Cardiac muscle cell (in vitro differentiated cells and primary cell): ENCODE measurements at places on chromosomes 16 and 17.

- no peak for DNase-seq
Measured at GRCh38 chr16:77330332-77331042, 104.3 kb downstream of the ADAMTS18 start.

- DNase-seq = peak; percentile 16
Measured at GRCh38 chr17:20852239-20852989, 190.4 kb downstream of the USP22 start.

- peak; percentile 73 for DNase-seq
Measured at GRCh38 chr17:68248199-68248825, 469 bp downstream of the AMZ2 start.

- no peak for DNase-seq
Measured at GRCh38 chr16:76650582-76650981, 373.4 kb downstream of the CNTNAP4 start.

DNA sequence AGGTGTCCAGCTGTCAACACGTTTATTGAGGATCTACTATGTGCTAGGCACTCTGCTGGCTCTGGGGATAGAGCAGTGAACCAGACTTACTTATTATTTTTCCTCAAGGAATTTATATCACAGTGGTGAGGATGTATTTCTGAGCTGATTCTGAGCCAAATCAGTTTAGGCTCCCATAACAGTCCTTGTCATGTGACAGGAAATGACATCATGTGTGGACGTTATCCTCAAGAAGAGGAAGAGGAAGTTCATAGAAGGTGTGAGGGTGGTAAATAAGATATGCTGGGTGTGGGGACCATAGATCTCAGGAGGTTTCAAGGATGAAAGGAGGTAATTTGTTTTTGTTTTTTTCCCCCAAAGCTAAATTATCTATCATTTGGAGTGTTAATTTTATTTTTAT, 873.5 kb upstream of the EEF2KMT start:
- no peak for DNase-seq

GRCh38 chr17:59893676-59894100, 767 bp downstream of the RPS6KB1 start:
- DNase-seq = peak; percentile 13

DNA sequence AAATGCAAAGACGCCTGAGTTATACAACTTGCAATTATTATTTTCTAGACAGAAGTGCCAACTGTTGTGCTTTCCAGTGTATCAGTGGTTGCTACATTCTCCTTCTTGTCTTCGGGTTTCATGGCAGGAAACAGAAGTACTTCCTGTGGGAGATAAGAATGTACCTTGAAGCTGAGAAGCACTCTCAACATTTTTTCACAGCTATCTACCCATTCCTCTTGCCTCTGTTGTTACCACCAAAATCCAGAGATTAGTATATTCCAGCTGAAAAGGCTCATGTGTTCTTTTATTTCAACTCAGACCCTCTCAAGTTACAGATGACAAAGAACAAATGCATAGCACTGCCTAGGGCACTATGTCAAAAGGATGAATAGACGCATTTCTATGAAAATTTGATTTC, 4.8 kb upstream of the ADAT1 start:
- DNase-seq = no peak

GRCh38 chr17:76075364-76076145, 974 bp downstream of the GALR2 start:
- peak; percentile 69 for DNase-seq

DNA sequence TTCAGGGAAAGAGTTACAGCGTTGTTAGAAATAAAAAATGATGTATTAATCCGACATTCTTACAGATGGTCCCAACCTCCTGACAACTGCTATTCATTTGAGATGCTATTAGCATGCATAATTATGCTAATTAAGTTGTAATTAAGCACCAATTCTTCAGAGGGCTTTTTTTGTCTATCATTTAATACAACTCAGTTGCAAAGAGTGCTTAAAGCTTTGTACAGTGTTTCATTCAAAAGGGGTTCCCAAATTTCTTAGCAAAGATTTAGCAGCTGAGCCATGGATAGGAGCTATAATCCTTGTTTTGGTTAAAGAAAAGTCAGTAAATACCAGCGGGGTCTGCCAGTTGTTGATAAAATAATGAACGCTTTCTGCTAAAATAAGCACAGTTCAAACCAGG, 150.7 kb upstream of the DYNLRB2 start:
- DNase-seq = no peak

GRCh38 chr17:20122254-20122879, 113.2 kb downstream of the SPECC1 start:
- DNase-seq = no peak

DNA sequence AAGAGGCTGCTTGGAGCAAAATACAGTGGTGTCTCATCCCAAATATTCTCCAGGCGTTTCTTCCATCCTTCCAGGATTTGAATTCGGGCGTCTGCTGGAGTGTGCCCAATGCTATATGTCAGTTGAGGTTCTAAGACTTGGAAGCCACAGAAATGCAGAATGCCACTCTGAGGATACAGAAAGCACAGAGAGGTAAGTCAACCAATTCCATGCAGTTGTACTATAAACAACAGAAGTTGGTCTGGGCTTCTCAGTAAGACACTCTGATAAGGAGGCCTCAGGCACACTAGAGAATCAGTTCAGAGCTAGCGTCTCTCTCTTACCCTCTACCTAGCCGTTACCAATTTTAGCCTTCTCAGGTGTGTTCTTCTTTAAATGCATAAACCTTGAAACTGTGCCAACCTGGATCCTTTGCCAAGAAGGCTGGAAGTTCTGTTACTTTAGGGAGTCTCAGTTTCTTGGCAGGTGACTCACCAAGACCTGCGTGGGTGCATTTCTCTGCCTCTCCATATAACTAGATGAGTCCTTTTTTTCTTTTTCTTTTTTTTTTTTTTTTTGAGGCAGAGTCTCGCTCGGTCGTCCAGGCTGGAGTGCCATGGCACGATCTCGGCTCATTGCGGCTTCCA, 15.1 kb downstream of the NQO1 start:
- peak; percentile 71 for DNase-seq

DNA sequence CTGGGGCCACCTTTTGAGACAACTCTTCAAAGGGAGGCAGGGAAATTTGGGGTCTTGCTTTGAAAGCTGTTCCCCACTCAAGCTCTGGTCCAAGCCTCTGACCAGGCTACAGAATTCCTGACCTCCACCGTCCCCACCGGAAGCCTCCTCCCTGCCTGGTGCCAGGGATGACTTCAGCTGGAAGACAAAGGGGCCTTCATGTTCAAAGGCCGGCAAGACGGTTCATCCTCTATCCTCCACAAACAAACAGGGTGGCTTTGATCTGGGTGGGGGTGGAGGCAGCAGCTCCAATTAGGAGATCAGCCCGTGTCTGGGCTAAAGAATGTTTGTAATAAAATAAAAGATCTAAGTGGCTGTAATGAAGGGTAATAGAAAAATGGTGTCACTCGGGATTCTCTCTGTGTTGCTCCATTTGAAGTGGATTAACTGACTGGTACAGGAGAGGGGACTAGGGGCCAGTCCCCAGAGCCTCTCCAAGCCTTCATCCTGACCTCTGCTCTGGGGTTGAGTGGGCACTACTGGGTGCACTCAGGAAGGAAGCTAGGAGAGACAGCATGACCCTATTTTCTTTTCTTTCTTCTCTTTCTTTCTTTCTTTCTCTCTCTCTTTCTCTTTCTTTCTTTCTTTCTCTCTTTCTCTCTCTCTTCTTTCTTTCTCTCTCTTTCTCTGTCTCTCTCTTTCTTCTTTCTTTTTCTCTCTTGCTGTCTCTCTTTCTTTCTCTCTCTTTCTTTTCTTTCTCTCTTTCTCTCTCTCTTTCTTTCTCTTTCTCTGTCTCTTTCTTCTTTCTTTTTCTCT, 27.5 kb upstream of the NKD1 start:
- no peak for DNase-seq

GRCh38 chr16:70496513-70496912, 26.8 kb downstream of the COG4 start:
- no peak for DNase-seq

- peak; percentile 39 for DNase-seq
Measured at GRCh38 chr17:74646231-74646630, 22.7 kb upstream of the CD300E start.

- DNase-seq = peak; percentile 21
Measured at GRCh38 chr16:56632156-56632847, at the start of gene MT1M. Gene MT1M (plus strand): TSS chr16:56632659. CDS start chr16:56632732, 73 bp downstream.

DNA sequence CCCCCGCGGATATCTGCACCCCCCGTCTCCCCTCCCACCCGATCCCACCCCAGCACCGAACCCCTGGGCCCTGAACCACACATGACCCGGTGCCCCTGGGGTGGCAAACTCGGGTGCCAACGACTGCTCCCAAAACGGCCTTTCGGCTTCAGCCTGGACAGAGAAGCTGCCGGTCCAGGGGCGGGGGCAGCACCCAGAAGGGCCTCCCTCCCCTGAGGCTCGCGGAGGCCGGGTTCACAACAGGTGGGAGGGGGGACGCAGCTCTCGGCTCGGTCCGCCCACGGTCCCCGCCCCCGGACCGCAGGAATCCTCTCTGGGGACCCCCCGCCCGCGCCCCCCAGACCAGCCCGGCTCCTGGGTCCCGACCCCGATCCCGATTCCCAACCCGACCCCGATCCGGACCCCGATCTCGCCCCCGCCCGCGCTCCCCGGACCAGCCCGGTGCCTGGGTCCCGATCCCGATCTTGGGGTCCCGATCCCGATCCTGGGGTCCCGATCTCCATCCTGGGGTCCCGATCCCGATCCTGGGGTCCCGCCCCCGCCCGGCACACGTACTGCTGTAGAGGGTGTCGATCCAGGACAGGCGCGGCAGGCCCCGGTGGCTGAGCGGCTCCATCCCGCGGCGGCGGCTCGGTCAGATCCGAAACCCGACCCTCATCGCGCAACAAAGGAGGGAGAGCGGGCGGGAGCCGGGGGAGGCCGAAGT, 516 bp downstream of the ABR start:
- no peak for DNase-seq

DNA sequence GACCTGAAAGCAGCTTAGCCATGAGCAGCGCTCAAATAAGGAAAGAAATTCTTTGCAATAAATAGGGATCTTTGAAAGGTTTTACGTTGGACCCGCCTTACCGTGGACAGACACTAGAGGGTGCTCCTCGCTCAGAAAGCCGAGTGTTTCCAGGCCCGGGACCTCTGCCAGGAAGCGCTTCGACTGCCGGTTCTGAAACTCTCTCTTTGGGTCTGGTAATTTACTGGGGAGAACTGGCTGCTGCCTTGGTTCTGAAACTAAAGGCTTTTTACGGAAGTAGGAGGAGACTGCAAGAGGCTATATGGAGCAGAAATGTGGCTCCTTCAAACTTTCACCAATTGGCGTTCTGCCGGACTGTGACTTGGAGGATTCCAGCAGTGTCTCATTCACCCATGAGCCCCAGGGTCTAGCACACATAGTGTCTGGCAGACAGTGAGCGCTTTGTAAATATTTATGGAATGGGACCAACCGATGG, 45.6 kb upstream of the HOXB9 start:
- peak; percentile 74 for DNase-seq

- DNase-seq = no peak
Measured at GRCh38 chr16:64280317-64280716, 841.5 kb downstream of the CDH11 start.

GRCh38 chr16:26721290-26721689, 345.4 kb upstream of the C16orf82 start:
- no peak for DNase-seq

DNA sequence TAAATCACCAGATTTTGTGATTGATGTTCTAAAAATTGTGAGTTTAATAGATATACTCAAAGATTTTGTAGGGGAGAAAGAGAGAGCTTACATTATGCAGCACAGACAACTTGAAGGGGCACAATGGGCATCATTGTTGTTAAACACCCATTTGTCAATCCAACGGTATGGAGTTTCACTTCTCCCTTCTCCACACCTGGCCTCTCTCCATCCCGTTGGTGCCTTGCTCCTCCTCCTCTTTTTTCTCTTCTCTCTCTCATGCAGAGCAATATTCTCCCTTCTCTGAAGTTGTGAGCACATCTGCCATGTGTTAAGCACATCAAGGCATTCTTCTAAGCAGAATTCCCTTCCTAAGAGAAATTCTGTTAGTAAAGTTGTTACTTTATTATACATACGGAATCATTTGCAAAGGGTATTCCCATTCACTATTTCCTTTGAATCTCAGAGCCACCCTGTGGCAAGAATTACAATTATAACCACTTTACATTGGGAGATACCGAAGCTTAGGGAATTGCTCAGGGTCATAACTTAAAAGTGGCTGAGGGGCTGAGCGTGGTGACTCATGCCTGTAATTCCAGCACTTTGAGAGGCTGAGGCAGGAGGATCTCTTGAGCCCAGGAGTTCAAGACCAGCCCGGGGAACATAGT, 40.5 kb upstream of the SKAP1 start:
- DNase-seq = no peak
